ENCODE measurements at places on chromosomes 4 and X.
A peak's percentile ranks its signal among the peaks of the same experiment; 100 is the strongest.

DNA sequence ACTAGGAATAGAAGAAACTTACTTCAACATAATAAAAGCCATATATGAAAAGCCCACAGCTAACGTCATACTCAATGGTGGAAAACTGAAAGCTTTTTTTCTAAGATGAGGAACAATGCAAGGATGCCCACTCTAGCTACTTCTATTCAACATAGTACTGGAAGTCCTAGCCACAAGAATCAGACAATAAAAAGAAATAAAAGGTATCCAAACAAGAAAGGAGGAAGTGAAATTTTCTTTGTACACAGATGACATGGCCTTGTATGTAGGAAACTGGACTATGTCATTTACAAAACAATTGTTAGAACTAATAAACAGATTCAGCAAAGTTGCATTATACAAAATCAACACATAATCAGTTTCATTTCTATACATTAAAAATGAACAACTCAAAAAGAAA is 25.5 kb upstream of the NXT2 start:
- no peak for DNase-seq

DNA sequence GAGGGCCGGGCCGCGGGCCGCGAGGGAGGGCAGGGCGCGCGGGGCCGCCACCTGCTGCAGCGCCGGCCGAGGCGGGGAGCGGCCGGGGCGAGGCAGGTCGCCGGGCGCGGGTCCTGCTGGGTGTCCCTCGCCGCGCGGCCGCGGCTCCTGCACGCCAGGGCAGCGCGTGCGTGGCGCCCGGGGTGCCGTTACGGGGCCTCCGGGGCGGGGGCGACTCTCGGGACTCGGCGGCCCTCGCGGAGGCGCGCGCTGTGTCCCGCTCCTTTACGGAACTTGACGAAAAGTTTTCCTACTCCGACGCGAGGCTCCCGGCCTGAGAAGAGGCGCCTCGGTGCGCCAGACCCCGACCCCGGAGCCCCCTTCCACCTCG is 329 bp downstream of the TBC1D14 start:
- DNase-seq = no peak

DNA sequence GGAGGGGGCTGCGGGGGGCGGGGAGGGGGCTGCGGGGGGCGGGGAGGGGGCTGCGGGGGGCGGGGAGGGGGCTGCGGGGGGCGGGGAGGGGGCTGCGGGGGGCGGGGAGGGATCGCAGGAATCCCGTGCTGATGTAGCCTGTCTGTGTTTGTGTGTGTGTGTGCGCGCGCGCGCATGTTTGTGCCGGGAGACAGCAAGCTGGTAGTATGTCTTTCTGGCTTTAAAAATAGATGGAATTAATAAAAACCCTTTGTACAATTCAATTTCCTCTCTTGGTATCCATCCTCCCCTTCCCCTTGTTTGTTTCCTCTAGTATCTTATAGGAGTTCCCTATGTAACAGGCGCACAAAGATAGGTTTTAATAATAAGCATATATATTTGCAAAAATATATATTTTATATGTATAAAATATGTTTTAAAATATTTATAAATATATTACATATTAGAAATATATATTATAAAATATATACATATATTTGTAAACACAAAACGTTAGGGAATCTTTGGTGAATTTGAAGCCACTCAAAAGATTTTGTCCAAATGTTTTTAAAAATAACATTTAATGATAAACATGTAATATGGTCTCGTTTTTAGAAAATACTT is 782 bp downstream of the ARHGAP24 start:
- peak; percentile 35 for DNase-seq

DNA sequence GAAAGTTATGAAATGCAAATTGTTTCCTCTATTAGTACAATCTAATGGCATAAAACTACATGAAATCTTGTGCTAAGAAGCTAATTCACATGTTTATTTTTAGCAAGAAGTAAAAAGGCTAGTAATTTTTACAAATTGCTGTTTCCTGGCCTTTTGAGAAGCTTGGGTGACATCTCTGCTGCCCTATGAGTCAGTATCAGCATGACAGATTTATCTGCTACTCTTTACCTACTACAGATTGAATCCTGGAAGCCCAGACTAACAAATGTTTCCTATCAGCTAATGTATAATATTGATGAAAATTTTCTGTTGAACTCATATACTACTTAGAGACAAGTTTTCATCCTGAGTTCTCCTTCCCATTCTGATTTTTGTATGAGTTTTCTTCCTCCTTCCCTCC is 232.4 kb downstream of the DCTD start:
- no peak for DNase-seq

GRCh38 chr4:184816962-184817361 is 8.8 kb downstream of the ACSL1 start:
- no peak for DNase-seq

GRCh38 chrX:153554519-153555167 is 37.2 kb downstream of the ATP2B3 start:
- peak; percentile 14 for DNase-seq

DNA sequence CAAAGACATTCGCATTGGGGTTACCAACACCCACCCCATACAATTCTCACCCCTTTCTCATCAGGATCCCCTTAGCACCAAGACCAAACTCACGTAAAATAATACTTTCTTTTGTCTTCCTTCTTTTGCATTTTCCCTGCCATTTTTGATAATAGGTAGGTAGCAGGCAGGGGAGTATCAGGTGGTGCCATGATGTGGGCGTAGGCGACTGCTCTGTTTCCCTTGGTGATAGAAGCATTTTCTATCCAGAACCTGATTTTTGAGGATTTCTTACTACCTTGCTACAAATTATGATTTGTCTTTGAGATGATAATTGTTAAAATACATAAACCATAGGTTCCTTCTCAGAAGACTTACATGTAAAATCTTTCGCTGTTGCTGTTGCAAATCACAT is 150.3 kb downstream of the DCTD start:
- DNase-seq = no peak

All from DMS79 treated with DMSO at 0.1 percent for 48 hours (cell line).